T follicular helper cell (primary cell): ENCODE measurements at places on chromosomes 2 and 18.

DNA sequence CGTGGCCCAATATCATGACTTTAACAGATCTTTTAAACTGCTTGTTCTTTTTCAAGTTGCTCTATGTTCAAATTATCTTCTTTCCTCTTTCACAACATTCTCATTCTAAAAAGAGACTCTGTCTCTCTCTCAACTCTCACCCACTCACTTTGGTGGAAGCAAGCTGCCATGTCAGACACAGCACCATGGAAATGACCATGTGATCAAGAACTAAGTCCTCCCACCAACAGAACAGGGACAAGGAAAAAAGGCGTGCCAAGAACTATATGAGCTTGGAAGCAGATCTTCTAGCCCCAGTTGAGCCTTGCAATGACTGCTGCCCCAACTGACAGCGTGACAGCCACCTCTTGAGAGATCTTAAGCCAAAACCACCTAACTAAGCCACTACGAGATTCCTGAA is 23.9 kb downstream of the BAZ2B start:
- DNase-seq: no peak

- DNase-seq: no peak
Measured at GRCh38 chr2:41894563-41895333, 153.1 kb upstream of the PKDCC start.

DNA sequence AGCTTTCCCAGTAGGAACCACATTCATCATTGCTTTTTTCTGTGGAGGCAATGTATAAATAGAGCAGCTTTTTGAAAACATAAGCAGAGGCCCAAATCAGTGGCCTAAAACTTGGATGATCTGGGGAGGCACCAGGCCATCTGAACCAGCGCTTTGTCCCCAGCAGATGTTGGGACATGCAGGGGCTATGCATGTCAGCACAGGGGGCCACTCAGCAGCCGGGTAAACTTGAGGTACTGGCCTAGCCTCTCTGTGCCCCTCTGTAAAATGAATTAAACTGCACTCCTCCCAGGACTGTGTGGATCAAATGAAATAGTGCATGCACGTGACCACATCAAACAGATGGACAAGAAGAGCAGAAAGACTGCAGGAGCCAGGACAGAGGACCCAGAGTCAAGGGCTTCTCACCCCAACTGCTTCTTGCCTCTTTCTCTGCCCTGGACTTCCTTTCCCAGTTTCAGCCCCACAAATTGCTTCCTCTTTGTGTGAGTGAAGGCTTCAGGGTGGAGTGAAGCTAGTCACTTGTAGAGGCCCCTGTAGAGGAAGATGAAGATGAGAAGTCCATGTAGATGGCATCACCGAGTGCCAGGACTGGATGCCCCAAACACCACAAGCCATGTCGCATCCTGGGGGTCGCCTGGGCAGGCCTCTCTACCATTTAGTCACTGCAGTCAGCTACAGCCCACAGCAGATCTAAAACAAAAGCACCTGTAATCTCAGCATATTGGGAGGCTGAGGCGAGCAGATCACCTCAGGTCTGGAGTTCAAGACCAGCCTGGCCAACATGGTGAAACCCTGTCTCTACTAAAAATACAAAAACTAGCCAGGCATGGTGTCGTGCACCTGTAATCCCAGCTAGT is 53.2 kb downstream of the IMPA2 start:
- no peak for DNase-seq

- DNase-seq: no peak
Measured at GRCh38 chr2:167404627-167405284, 516.5 kb downstream of the XIRP2 start.

GRCh38 chr2:199603721-199604291 is 146.1 kb upstream of the SATB2 start:
- DNase-seq: no peak

GRCh38 chr2:212254339-212254738 is 284.3 kb downstream of the ERBB4 start:
- DNase-seq: no peak

- no peak for DNase-seq
Measured at GRCh38 chr2:72423756-72424155, 276.1 kb upstream of the CYP26B1 start.

- no peak for DNase-seq
Measured at GRCh38 chr18:23645568-23646175, 17.0 kb downstream of the ANKRD29 start.
